ENCODE measurements at places on chromosomes 2 and 18.

DNA sequence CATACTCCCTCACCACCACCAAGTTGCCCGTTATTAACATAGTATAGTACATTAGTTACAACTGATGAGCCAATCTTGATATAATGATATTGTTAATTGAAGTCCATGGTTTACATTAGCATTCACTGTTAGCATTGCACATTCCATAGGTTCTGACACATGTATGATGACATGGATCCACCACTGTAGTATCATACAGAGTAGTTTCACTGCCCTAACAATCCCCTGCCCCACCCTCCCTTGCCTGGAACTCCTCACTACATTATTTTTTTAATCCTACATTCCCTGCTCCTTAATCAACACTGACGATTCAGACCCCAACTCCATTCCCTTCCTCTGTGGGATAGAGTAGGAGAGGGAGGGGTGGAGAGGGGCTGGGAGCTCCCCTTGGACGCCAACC, 20.2 kb upstream of the ST3GAL5 start:
- no peak for DNase-seq

DNA sequence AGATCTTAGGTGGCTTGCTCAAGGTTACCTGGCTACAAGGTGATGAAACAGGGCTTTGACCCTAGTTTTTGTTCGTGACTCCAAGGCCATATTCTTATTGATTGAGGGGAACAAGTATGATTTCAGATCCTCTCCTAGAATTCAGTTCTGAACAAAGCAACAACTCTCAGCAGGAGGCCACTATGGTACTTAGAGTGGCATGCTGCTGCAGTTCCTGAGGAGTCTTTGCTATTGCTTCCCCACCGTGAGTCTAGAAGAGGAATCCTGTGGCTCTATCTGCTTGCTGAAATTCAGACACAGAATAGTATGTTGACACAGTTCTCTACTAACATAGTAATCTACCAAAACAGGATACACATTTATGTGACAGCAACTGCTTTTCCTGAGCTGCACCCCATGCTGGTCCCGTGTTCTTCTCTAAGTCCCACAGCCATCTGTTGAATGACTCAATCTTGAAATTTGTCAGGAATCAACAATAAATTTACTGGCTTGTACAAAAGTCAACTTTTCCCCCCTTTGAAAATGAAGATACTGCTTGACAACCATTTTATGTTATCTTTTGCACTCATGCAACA, 4.1 kb downstream of the TGFBRAP1 start:
- no peak for DNase-seq

- no peak for DNase-seq
Measured at GRCh38 chr2:63537306-63537705, 51.0 kb downstream of the WDPCP start.

DNA sequence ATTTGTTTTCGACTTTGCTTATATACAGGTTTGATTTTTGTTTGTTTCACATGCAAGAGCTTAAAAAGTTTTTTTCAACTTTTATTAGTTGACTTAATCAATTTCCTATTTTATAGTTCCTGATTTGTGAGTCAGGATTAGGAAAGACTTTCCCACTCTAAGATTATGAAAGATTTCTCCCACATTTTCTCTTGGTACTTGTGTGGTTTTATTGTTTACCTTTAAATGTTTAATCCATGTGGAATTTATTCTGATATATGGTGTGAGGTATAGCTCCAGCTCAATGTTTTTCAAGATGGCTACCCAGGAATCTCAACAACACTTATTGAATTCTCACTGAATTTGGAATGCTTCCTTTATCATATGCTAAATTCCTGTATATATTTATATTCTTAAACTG, 117.8 kb upstream of the LGALSL start:
- no peak for DNase-seq

GRCh38 chr2:225270861-225271260, 128.6 kb upstream of the NYAP2 start:
- DNase-seq = peak; percentile 69

GRCh38 chr18:54503131-54503894, 87.7 kb upstream of the DYNAP start:
- DNase-seq = no peak

GRCh38 chr2:12596771-12597170, 120.0 kb upstream of the TRIB2 start:
- DNase-seq = no peak

GRCh38 chr2:47232738-47233415, 77.8 kb upstream of the STPG4 start:
- no peak for DNase-seq

DNA sequence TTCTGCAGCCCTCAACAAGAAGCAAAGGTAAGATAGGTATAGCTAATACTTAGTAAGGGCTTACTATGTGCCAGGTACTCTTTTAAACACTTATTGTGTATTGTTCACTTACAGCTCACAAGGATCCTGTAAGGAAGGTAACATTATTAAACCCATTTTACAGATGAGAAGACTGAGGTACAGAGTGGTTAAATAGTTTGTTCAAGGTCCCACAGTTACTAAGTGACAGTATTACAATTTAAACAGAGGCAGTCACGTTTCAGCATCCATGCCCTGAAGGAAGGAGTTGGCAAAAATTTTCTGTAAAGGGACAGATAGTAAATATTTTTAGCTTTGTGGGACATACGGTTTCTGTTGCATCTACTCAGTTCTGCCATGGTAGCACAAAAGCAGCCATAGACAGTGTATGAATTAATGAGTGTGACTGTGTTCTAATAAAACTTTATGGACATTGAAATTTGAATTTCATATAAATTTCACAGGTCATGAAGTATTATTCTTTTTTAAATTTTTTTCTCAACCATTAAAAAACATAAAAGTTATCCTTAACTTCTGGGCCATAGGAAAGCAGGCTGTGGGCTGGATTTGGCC, 75.7 kb downstream of the LTBP1 start:
- no peak for DNase-seq

DNA sequence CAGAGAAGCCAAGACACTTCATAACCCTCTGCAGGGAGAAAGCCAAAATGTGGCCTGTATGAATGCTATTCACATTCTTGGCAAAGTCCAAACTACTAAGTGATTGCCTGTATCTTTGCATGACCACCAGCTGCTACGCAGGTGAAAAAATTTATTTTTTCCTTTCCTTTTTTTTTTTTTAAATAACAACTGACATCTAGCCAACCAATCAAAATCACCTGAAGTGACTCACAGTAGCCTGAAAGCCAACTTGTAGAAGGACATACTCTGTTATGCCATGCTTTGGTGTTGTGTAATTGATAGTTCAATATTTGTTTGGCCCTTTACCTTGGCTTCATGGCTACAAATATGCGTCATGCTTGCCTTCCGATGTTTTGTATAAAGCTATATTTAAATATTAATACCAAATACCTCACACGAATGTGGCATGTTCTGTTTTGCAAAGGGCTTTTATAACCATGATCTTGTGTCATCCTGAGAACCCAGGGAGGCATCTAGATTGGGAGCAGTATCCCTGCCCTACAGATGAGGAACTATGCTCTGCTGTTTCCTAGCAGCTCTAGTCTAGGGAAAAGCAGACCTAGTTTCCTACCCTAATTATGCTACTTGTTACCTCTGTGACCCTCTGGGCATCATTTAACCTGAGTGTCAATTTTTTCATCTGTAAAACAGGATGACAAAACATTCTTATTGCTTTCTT, 102.1 kb downstream of the MYOM1 start:
- DNase-seq = no peak

GRCh38 chr18:74436158-74436769, 20.8 kb downstream of the DIPK1C start:
- DNase-seq = no peak

GRCh38 chr2:101805152-101806088, 107.9 kb downstream of the MAP4K4 start:
- DNase-seq = no peak

GRCh38 chr2:52536929-52537460, 1230.6 kb upstream of the CHAC2 start:
- no peak for DNase-seq

Measured in NCI-H524 (cell line).